Stimulated activated CD4-positive, alpha-beta T cell treated with anti-CD3 and anti-CD28 coated beads, TNF-alpha, amount 100 ng/mL, for 1 hour (primary cell): ENCODE measurements at places on chromosomes 7 and 10.

DNA sequence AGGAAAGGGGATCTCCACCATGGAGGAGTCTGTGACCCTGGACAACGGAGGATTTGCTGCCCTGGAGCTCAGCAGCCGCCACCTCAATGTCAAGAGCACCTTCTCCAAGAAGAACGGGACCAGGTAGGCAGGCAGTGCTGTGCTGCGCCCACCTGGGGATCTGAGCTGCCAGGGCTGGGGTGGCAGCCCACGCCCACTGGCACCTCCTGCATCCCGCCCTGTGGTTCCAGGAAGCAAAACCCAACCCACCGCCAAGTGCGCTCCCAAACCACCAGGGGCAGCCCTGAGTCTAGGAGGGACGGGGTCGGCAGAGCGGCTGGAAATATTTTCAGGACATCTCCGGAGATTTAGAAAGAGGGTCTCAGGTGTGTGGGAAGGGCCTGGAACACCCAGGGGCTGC, 440.3 kb upstream of the FOXK1 start:
- DNase-seq: no peak

GRCh38 chr10:3424111-3424851, 251.7 kb upstream of the PITRM1 start:
- DNase-seq: no peak

GRCh38 chr10:1488970-1489548, 248.3 kb downstream of the ADARB2 start:
- DNase-seq: no peak

GRCh38 chr7:43296306-43296705, 183.9 kb downstream of the HECW1 start:
- no peak for DNase-seq

GRCh38 chr10:57338823-57339558, 928.7 kb downstream of the IPMK start:
- DNase-seq: no peak

DNA sequence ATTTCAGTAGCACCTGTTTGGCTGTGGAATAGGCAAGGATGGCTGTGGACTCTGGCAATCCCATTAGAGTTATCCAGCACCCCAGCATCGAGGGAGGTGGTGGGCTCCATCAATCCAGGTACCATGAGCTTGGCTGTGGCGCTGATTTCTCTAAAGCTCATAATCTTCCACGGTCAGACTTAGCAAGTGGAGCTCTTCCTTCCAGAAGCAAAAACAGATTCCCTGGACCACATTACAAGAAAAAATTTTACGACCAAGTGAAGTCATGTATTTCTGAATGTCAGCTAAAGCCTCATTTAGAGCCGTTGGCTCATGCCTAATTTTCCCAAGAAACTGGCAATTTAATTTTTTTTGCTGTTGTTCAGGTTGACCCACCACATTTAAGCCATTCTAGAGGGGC, 135.1 kb downstream of the CELF2 start:
- DNase-seq: no peak

GRCh38 chr10:47058961-47059391, 147.7 kb downstream of the PTPN20 start:
- no peak for DNase-seq

- DNase-seq: no peak
Observed at GRCh38 chr7:128163473-128163872, 77.6 kb upstream of the LEP start.

GRCh38 chr10:113138937-113139585, 189.0 kb downstream of the TCF7L2 start:
- no peak for DNase-seq
